ENCODE measurements at places on chromosomes 5 and 9.
A peak's percentile ranks its signal among the peaks of the same experiment; 100 is the strongest.

- DNase-seq: no peak
Measured at GRCh38 chr5:91706785-91707520, 323.8 kb upstream of the ARRDC3 start.

- no peak for DNase-seq
Measured at GRCh38 chr5:8944005-8944404, 601.9 kb downstream of the SEMA5A start.

DNA sequence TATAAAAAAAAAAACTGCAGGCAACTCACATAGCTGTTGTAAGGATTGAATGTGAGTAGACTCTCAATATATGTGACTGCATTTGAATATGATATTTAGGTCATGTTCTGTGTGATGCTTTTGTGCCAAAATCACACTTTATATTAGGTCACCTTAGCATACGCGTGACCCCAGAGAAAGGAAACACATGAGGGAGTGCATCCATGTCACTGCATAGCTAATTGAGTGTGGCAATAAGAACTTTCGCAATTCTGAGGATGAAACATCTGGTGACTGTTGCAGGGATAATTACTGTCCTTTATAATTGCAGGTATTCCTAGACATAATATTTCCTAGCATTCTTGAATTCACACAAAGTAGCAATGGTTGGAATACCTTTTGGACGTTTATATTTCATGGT lies 459.5 kb upstream of the KLF4 start:
- DNase-seq: peak; percentile 1

DNA sequence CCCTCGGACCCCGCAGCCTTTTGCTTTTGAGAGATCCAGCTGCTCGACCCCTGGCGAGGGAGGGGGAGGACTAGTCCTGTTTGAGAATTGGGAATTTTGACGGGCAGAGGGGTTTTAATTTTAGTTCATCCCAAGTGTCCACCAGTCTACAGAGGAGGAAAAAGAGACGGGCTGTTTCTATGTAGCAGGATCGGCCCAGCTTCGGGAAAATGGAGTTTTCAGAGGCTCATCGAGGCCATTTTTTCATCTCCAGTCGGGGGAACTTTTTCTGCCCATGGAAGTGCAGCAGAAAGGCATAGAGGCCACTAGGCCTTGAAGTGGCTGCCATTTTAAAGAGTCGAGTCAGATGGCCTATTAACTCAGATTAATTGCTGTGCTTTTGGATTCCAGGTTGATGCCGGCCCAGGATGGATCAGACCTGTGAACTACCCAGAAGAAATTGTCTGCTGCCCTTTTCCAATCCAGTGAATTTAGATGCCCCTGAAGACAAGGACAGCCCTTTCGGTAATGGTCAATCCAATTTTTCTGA lies 1.2 kb downstream of the NSD1 start:
- no peak for DNase-seq

- DNase-seq: peak; percentile 35
Measured at GRCh38 chr5:139648205-139649081, at the start of gene CXXC5. Gene CXXC5 (plus strand): TSS chr5:139648349. CDS start chr5:139680524, 32,175 bp downstream.

- DNase-seq: no peak
Measured at GRCh38 chr5:2007496-2007877, 124.8 kb upstream of the IRX4 start.

- no peak for DNase-seq
Measured at GRCh38 chr5:39413771-39414170, 11.0 kb downstream of the DAB2 start.

DNA sequence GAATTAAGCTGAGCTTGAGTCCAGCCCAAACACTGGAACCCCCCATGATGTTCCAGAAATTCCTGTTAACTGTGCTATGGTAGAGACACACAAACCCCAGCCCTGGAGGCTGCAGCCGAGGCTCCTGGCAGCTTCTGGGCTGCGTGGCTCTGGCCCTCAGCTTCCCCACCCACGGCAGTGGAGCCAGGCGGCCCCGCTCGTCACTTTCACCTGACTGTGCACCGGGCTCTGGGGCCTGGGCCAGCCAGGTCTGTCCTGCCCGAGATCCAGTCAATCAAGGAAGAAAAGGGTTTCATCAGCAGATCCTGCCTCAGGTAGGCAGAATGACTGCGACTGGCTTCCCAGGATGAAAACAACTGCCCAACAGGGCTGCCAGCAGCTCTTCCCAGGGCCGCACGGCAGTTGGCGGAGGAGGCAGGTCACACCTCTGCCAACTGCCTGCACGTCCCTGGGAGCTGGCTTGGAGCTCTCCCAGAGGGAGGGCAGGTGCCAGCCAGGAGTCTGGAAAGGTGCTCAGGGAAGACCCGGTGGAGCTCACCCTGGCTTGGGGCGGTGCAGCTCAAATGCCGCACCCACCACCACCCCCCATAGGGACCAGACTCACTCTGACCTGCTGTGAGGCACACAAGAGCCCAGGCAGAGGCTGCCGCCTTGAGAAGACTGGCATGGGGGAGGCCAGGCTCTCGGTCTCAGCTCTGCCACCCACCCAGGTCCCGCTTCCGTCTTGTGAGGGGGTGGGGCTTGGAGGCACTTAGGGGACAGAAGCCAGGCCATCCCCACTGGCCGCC lies 20.7 kb downstream of the BRD3 start:
- DNase-seq: no peak

GRCh38 chr9:40907657-40908624 lies 220.5 kb downstream of the FOXD4L6 start:
- DNase-seq: no peak

- no peak for DNase-seq
Measured at GRCh38 chr9:115278326-115279035, 160.5 kb upstream of the TNC start.

GRCh38 chr5:39876146-39876545 lies 451.4 kb upstream of the DAB2 start:
- no peak for DNase-seq

- DNase-seq: no peak
Measured at GRCh38 chr9:17519761-17520160, 59.1 kb upstream of the SH3GL2 start.

DNA sequence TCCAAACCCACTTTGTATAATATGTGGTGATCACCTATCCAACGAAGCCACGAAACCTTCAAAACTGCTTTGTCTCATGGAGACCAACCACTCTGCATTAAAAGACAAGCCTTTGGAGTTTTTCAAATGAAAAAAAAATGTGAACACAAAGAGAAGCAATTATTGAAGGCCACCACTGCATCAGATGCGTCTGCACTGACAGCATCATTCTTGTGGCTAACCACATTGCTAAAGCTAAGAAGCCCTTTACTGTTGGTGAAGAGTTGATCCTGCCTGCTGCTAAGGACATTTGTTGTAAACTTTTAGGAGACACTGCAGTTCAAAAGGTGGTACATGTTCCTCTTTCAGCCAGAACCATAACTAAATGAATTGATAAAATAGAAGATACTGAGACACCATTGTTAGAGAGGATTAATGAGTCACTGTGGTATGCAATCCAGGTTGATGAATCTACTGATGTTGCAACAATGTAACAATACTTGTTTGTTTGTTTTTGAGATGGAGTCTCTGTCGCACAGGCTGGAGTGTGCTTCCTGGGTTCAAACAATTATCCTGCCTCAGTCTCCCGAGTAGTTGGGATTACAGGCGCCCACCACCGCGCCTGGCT lies 45.4 kb downstream of the TAF11L14 start:
- no peak for DNase-seq

GRCh38 chr9:132506977-132507669 lies 75.3 kb upstream of the BARHL1 start:
- no peak for DNase-seq

DNA sequence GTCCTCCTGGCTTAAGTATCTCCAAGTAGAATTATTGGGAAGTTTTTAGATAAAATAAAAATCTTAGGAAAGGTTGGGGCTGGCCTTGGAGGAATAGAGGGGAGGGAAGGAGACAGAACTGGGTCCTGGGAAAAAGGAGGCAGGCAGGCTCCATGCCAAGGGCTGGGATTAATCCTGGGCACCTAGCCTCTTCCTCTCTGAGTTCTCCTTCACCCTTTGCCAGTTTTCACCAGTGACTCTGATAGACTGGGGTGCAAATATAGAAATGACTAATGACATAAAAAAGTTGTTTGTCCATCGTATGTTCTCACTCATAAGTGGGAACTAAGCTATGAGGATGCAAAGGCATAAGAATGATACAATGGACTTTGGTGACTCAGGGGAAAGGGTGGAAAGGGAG lies 81.9 kb downstream of the RMI1 start:
- no peak for DNase-seq

GRCh38 chr5:157800137-157800536 lies 56.6 kb downstream of the LSM11 start:
- DNase-seq: no peak

DNA sequence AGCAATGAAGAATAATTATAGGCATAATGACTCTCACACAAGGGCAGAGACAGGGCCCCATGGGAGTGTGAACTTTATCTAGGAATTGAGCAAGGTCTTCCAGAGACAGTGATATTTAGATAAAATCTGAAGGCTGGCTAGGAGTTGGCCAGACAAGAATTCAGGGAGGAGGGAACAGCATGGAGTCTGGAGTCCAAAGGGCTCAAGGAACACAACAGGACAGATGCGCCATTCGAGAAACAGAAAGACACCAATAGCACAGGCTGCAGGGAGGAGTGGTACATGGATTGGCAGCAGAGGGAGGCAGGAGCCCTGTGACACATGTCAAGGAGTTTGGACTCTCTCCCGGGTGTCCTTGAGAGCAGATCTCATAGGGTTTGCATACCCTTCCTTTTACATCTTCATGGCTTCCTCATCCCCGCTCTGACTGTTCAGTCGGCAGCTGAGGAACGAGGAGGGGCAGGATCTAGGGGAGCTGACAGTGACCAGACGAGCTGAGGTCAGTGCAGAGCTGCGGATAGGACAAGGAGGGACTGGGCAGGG lies 64.0 kb upstream of the XPA start:
- no peak for DNase-seq

DNA sequence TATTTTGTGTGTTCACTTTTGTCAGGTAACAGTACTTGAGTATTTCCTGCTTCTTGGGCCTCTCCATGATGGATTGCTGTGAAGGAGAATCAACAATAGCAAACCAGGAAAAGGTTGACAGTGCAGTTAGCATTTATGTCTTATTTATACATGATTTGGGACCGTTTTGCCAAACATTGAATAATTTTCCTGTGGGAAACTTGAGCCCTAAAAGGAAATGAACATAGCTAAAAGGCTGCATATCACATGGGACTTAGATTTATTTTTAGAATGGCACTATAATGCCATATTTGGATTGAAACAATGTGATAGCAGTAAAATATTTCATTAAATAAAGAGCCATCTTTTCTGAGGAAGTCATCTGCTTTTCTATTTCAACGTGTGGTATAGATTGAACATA lies 15.3 kb downstream of the GPR21 start:
- DNase-seq: no peak

GRCh38 chr9:133715866-133716563 lies 22.1 kb downstream of the SARDH start:
- no peak for DNase-seq

- no peak for DNase-seq
Measured at GRCh38 chr9:130986356-130986965, 22.5 kb upstream of the LAMC3 start.

DNA sequence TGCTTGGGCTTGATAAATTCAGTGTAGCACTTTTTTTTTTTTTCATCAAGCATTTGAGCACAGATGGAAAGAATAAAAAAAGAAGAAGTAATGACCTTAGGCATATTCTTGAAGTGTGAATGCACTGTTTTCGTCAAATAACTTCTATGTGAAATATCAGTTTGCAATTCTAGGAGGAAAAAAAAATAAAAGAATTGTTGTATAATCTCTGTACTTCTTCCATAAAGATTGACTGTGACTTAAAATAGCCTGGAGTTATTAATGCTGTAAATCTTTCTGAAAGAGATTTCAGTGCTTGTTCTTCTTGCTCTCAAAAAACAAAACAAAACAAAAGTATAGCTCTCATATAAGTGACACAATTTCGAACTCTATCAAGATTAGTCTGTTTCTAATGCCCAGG lies 536.9 kb upstream of the ZNF608 start:
- DNase-seq: no peak

- DNase-seq: no peak
Measured at GRCh38 chr5:997711-998110, 10.9 kb upstream of the NKD2 start.

DNA sequence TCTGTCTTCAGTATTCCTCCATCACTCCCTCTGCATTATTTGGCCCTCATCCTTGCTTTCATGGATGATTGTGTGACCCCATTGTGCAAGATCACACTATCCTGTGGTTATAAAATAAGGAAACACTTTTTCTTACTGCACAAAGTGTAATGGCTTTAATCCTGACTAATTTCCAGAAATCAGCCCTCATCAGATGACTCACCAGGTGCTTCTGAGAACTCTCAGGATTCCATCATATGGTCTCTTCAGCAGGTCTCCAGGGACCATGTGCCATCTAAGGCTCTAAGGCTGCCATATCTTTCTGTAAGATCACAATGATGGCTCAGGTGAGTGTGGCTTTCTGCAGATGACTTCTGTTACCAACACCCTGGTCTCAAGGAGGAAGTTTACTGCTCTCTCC lies 27.3 kb upstream of the FER start:
- DNase-seq: peak; percentile 37

DNA sequence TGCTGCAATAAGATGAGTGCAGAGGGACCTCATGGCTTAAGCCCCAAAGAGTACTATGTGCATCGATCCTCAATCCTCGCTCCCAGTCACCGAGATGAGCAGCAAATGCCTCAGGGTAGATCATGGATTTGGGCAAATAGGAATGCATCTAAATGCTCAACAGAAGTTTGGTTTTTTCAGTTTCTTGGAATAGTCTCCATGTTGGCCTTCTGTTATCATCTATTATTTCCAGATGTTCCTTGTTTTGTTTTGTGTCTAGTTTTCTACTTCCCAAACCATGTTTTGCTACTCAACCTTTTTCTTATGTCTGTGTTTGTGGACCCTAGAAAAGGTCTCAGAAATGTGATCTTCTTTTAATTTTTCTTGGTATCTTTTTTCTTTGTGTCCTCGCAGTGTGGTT lies 43.5 kb upstream of the RASGRF2 start:
- DNase-seq: no peak

- no peak for DNase-seq
Measured at GRCh38 chr5:93382188-93382825, 198.7 kb downstream of the NR2F1-AS1 start.

DNA sequence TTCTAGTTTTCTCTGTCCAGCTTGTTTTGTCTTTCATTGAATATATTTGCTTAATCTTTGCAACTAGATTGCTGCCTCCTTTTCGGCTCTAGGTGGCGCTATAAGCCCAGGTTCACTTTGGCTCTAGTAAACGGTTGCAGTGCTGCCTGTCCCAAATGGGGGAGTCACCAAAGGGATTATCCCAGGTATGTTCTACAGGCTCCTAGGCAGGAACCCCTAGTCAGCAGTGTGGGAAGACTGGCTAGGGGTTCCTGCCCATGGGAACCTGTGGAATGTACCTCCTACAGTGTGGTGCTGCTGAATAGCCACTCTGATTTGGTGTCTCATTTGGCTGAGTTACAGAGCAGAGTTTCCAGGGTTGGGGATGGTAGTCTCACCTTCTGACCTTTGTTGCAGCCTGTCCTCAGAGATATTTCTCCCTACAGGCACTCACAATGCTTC lies 85.2 kb downstream of the ARSB start:
- peak; percentile 60 for DNase-seq

GRCh38 chr5:27402828-27403227 lies 364.4 kb upstream of the CDH9 start:
- DNase-seq: no peak
